ENCODE measurements at places on chromosomes 7 and 10.

DNA sequence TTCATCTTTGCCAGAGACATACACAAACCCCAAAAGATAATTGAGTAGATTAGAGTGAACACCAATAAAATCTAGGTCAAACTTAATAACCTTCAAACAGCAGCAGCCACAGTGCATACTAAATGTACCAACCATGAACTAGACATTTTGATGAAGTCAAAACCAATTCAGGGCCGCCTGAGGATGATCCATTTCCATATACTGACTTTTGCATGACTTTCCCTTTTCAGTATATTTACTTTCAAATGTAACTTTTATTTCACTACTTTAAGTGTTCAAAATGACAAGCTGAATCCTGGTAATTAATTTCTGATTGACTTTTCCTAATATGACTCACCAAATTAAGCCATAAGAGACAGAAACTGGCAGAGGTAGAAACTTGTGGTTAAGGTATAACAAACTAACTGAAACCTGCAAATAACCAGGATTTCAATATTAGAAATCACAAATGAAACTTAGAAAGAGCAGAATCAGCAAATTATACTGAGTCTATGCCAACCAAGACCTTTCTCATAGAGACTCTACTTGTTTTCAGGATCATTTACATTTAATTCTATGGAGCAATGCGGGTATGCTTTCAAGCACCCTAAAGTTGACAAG, 171.9 kb upstream of the LRRN3 start:
- DNase-seq, result no peak

DNA sequence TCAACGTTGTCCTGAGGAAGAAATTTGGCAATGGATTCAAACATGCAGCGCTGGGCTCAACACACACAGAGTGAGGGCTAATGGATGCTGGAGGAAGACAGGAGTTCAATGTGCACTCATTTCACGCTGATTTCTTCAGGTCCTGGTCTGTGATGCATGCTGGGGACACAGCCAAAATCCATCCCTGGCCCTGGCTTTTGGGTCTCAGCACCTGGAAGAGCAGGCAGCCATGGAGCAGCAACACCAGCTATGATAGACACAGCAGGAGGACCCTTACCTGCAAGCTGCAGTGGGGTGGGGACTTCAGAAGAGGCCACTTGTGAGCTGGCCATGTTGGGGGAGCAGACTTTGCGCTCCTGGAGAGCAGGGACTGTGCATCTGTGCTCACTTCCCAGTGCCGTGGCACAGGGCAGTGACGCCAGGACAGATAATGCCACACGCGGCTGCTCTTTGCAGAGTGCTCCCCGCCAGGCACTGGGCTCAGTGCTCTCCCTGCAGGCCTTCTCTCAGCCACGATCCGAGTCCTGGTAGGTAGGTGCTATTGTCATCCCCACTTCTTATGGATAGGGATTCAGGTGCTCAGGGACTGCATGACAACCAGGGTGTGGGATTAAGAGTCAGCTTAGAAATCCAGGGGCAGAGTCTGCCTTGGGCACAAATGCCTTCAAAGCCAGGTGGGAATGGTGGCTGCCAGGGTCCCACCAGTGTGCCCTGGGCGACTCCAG, 138.8 kb upstream of the UNC5B start:
- DNase-seq, result no peak

- DNase-seq, result no peak
These were observed 299.4 kb downstream of the SNX13 start for GRCh38 chr7:17640730-17641377.

DNA sequence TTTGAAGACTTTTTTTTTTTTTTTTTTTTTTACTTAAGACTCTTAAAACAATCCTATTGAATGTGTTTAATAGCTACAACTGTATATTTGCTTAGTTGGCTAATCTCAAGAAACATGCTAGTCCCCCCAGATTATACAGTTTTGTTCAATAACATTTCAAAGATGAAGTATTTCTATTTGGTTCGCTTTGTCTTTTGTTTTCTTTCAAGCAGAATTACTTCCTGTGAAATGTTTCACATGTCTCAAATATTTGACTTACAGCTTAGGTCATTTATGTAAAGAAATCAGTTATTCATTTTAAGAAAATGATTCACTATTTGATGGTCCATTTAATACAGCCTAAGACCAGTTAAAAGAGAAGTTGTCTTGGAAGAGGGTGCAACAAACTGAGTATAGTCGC, 12.8 kb upstream of the LAMB1 start:
- no peak for DNase-seq

DNA sequence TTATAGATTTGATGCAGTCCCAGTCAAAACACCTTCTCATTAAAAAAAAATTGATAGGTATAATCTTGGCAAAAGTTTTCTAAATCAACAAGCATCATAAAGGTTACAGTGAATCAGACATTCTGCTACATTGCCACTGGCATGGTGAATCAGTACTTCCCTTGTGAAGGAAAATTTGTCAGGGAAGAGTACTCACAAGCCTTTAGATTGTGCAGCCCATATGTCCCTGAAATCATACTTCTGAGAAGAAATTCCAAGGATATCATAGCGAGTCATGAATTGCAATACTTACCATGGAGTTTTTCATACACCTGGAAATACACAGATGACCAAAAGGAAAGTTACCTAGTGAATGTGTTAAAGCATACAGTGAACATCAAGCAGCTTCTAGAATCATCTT, 17.2 kb downstream of the VSTM2A start:
- DNase-seq, result no peak

GRCh38 chr10:77732213-77733003, 94.8 kb upstream of the KCNMA1 start:
- no peak for DNase-seq

- DNase-seq, result no peak
These were observed 152.8 kb downstream of the AUTS2 start for GRCh38 chr7:69751026-69751425.

DNA sequence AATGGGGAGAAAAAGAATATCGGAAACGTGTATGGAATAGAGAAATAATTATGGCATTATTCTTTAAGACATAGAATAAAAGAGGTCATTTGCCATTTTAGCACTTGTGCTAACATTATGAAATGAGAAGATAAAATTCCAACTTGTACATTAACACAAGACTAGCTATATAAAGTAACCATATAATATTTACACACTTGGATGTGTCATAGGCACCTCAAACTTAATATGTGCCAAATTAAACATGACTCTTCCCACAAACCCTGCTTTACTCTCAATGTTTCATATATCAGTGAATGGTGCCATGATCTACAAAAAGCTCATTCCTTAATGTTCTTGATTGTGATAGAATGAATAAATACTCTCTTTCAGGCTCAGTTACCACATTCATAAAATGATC, 4.1 kb upstream of the MINDY3 start:
- no peak for DNase-seq

Data from stimulated activated CD8-positive, alpha-beta memory T cell treated with anti-CD3 and anti-CD28 coated beads, Interleukin-7, amount 100 ng/mL, for 1 hour (primary cell).